HT-29 (cell line): ENCODE measurements at places on chromosomes 4 and X. TPM values are rescaled to one million over a fixed set of nuclear protein-coding genes. Genes with fewer than 3 reads are reported as not detected.

HSFX3 gene
- total RNA-seq: not detected in 2 replicates

PDE6B gene
- total RNA-seq: not detected in 2 replicates

GALNTL6 gene
- total RNA-seq: not detected in 2 replicates

DCX gene
- total RNA-seq: not detected in 2 replicates

FAM9B gene
- total RNA-seq: not detected in 2 replicates

SLC7A11 gene
- total RNA-seq: 16.6 and 19.7 TPM in 2 replicates

DNA sequence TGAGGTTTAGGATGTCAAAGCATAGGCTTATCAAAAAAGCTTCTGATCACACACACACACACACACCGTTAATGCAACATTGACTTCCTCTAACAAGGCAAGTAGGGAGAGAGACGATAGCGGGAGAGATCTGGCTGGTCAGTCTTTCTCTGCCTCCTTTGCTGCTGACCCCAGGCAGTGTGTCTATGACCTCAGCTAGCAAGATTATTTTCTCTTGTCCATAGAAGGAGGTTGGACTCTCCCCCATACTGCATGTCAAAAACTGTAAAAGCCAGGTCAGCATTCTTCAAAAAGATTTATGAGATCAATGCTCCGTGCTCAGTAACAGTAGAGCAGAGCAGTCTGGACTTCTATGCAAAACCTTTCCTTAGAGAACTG lies 63.5 kb upstream of the PGM2 start:
- no peak for DNase-seq

DNA sequence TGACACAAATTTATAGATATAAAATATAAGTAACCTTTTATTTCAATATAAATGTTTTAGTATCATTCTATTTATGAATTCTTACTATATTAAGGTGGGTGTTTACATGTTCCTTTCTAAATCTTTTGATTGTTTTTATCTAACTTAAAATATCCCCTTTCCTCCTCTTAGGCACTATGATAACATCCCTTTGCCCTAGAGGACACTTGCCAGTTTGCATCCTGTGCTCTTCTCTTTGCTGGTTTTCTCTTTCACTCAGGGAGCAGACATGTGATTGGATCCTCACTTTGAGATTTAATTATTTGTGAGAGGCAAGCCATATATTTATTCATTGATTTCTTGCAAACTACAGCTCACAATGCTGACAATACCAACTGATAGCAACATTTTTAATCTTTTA lies 16.2 kb downstream of the LRIT3 start:
- no peak for DNase-seq

DNA sequence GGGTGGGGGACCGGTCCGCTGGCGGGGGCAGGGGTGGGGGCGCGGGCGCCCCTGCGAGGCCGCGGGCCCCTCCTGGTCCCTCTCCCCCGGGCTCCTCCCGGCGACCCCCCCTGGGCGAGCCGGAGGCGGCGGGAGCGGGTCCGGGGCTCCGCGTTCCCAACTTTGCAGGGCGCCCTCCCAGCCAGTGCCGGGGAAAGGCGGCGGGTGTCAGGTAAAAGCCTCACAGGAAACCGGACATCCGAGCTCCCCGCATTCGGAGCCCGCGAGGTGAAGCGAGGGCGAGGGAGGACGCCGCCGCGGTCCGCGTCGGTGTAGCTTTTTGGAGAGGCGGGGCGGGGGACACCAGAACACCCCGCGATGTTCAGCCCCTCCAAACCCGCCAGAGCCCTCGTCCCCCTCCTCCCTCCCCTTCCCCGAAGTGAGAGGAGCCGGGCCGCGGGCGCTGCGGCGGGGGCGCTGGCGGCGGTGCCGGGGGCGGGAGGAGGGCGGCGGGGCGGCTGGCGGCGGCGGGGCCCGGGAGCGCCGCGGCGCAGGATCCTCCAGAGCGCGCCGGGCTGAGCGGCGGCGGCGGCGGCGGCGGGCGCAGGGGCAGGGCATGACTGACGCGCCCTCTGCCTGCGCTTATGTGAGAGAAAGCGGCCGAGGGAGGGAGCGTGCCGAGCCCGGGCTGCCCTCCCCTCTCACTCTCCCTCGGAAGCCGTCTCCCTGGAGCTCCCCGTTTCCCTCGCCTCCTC lies at the start of gene VEGFC:
VEGFC (minus strand) TSS at position 597 of the 734 bp plus-strand sequence. CDS start 611 bp downstream, outside the sequence.
- DNase-seq: no peak

GRCh38 chr4:154507156-154507555 lies 15.6 kb upstream of the DCHS2 start:
- DNase-seq: peak; percentile 25

- no peak for DNase-seq
Measured at GRCh38 chr4:3202836-3203820, 45.8 kb upstream of the MSANTD1 start.

GRCh38 chr4:171025776-171026175 lies 787.4 kb upstream of the GALNTL6 start:
- DNase-seq: peak; percentile 37

- DNase-seq: peak; percentile 67
Measured at GRCh38 chrX:68490644-68491043, 8.2 kb upstream of the YIPF6 start.

GRCh38 chrX:136497556-136498052 lies at the start of gene HTATSF1:
Gene HTATSF1, plus strand, starts transcription at chrX:136497592. Its CDS starts 93 bp downstream, at chrX:136497685.
- DNase-seq: peak; percentile 45

DNA sequence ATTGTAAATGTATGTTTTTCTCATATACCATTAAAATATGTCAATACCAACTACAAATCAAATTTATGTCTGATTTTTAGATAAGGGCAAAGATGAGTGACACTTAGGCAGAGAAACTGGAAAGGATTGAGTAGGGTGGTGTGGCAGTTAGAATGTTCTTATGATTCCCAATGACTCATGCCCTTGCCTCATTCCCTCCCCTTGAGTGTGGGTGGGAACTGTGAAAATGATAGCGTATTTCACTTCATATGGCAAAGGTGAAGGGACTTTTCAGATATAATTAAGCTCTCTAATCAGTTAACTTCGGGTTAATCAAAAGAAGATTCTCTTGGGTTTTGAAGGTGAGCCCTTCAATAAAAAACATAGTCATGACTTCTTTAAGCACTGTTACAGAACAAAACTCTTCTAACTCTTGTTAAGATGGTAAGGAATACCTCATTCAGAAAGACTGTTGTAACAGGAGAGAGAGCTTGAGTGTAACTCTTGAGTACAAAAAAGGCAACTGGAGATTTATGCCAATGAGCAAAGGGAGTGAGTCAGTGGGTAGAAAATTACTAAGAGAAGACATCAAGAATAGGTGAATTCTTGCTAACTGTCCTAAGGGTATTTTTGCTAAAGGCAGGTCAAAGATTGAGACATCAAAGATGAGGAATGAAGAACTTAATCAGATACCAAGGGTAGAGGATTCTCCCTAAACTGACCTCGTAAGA lies 329.5 kb downstream of the KCTD8 start:
- DNase-seq: no peak

- DNase-seq: no peak
Measured at GRCh38 chr4:82500435-82501153, 61.2 kb downstream of the TMEM150C start.

- no peak for DNase-seq
Measured at GRCh38 chr4:73713650-73714049, 26.7 kb upstream of the CXCL8 start.

DNA sequence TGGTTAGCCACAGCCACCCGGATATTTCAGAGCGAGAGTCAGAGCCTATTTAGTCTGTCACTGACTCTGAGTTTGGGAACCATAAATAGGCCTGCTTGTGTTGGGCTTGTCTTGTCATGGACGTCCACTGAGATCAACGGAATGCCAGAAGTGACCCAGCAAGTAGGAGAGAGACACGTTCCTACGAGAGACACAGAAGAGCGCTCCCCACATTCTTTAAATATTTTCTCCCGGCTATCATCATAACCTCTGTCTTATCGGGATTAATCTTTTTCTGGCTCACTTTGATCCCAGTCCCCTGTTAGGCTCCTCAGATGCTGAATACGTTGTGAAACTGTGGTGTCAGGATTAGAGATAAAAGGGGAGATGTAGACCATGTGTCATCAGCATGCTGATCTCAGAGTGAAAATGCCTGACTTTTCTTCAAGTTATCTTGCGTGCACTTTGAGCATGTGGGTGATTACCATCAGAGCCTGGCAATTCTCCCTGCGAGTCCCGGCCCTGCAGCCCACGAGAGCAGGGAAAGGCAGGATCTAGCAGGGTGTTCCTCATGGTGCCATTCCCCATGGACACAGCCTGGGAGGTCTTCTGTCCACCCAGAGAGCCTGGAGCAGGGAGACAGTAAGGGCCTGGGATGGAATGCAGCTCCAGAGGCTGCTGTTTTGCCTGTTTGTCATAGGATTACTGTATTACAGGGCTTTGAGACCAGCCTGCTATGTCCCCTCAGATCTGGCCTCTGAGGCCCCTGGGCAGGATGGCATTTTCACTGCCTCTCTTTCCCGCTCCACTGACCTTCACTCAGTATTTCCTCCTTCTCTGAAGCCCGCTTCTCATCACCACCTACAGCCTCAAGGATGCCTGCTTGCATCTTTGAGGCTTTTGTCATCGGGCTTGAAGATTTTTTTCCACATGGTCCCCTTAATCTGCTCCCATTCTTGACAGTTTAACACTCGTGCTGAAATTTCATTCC lies 2.8 kb upstream of the TENM3 start:
- DNase-seq: no peak

- no peak for DNase-seq
Measured at GRCh38 chrX:100494646-100495370, 84.7 kb upstream of the PCDH19 start.

GRCh38 chr4:122167369-122167768 lies 15.2 kb downstream of the BLTP1 start:
- no peak for DNase-seq

GRCh38 chr4:35565640-35566039 lies 678.7 kb downstream of the ARAP2 start:
- DNase-seq: no peak

DNA sequence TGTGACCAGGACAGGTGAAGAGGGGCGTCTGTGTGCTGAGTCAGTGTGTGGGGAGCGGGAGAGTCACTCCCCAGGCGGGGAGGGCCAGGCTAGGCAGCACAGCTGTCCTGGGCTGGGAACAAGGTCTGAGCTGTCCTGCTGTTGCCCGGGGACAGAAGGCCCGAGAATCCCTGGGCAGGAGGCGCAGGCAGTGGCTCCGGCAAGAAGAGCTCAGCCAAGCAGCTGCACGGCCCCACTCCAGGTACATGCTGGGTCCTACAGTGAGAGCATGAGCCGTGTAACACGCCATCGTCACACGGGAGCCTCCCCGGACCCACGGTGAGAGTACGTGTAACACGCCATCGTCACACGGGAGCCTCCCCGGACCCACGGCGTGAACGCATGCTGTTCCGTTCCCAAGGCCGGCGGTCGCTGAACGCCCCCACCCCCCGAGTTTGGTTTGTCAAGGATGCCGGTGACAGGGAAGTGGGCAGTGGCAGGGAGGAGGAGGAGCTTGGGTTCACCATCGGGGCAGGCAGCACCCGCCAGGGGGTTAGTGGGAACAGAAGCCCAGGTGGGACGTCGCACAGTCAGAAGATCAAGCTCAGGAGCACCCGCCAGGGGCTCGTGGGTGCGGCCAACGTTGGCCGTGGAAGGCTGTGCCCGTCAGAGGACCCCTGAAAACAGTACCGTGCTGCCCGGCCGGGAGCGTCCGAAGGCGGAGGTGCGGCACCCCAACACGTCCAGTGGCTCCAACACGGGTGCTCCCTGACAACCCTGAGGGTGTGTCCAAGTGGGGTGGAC lies 15.6 kb downstream of the PPP2R3B start:
- DNase-seq: no peak

DNA sequence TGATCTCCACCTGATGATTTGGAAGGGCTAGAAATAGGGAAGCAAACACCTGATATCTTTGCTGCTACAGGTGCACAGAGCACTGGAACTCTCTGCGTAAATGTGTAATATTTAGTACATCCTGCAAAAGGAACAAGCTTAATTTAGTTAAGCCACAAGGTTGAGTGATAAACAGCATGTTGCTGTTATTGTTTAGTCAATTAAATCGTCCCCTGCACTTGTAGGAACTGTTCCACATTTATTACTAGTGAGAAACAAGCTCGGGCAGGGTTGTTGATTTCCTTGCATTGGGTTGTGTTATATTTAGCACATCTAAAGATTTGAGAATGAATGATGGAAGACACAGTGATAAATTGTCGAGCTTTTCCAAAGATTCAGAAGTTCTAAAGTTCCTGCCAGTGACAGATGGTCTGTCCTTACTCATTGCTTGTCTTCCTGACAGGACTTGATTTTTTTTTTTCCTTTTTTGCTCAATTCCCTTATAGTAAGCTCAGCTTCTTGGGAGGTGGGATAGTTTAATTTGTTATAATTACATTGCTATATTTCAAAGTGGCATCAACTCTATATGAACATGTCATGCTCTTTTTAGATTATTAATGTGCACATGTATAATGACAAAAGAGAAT lies 627.0 kb upstream of the ATOH1 start:
- DNase-seq: no peak

DNA sequence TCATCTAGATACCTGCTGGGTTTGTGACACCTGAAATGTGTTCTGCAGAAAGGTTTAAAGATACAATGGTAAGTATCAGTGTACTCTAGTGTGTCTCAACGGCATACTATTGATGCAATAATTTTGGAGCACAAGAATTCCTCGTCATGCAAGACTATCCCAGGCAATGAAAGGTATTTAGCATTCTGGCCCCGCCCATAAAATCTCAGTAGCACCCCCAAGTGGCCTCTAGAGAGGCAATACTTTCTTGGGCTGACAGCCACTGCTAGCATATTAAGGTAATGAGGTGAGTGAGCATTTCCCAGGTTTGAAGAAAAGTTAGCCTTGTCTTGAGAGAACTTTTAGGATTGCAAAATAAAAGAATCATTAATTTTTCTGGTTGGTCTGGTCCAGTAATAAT lies 24.0 kb downstream of the TAB3 start:
- peak; percentile 33 for DNase-seq

DNA sequence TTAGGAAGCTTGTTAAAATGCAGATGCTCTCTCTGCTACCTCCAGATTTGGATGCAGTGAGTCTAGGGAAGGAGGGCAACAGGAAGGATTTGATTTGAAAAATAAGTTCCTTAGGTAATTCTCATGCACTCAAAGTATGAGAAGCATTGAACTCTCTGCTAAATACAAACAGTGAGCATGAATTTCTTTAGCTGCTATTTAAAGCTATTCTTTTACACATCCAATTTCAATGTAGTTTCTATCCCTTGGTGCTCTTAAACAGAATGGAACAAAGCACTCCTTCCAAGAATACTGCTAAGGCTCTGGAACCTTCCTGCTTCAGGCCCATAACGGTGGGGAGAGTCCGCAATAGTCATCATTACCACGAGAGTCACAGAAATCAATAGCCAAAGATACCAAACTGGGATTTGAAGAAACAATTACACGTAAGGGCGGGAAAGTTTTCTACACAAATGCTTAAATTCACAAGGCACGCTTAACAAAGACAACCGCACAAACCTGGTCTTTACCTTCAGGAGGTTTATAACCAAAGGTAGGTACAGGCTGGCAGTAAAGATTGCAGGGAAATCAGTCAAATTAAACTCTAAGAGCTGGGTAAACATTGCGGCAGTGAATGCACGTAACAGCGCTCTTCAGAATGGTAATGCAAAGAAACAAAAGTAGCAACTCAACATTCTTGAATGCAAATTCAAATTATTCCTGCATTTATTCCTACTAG lies 123.2 kb upstream of the NAP1L5 start:
- DNase-seq: no peak

DNA sequence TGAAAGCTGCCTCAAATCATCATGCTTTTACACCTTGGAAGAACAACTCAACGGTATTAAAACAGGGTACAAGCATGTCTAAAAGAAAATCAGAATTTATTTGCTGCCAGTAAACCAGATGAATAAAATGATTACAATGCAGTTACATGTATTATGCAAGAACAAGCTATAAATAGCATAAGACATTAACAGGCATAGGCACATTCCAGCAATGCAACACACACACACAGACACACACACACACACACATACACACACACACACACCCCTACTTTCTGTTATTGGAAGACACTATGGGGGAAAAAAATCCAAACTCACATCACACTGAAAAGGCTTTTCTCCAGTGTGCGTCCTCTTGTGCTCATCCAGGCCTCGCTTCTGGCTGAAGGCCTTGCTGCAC lies 212.5 kb downstream of the PRDM5 start:
- DNase-seq: no peak
